ENCODE measurements at places on chromosomes 7 and 10.
A peak's percentile ranks its signal among the peaks of the same experiment; 100 is the strongest.

GRCh38 chr10:50635286-50635685 lies 11.5 kb upstream of the SGMS1 start:
- no peak for DNase-seq

DNA sequence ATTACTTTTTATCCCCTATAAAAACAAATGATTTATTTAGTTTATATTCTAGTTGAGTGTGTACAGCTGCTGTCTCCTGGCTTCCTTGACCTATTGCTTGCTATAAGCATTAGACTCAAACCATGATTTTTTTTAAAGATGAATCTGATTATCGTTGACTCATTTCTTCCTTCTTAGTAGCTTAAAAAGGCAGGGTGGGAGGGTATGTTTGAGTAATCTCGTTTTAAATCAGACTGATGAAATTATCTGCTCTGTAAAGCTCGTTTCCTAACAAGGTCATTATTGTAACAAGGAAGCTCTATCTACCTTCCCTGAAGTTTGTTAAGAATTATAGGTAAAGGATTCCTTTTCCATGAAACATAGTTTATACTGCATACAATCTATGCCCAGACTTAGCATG lies 276.3 kb upstream of the KCND2 start:
- no peak for DNase-seq

DNA sequence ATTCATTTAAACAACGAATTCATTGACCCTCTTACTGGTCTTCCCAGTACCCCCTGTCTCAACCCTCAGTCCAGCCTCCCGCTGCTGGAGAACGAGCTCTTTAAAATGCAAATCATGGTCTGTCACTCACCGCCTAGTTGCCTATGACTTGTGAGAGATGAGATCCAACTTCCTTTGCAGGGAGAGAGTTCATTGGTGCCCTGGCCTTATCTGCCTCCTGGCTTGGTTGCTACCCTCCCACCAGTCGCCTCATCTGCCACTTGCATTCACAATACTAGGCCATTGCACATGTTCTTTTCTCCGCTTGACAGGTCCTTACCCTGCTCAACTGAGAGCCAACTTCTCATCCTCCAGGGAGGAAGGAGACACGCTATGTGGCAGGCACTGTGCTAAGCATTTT lies 54.0 kb upstream of the MXI1 start:
- no peak for DNase-seq

DNA sequence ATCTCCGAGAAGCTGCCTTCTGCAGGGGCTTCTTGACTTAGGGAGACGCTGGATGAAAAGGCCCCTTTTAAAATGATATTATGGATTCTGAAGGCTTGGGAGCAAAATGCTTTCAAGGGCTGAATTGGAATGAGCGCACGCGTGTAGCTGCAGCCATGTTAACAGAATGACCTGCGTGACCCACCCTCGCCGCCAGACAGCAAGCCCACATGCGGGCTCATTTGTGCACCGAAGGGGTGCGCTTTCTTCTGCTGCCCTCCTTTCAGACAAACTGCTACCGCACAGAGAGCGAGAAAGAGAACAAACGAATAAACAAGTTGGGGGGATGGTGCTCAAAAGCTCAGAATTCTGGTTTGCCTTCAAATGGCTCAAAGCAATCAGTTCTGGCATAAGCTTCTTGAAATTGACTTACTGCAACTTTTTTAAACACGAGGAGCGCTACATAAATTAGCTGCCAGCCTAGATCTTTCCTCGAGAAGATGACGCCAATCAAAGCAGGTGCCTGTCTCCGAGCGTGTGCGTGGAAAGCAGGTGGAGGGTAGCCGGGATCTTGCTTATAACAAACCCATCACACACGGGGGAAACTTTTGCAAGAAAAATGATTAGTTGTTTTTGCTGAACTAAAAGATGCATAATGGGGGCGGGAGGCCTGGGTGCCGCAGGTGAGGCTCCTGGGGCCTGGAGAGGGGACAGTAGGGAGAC lies 268.4 kb downstream of the MAD1L1 start:
- DNase-seq: no peak

DNA sequence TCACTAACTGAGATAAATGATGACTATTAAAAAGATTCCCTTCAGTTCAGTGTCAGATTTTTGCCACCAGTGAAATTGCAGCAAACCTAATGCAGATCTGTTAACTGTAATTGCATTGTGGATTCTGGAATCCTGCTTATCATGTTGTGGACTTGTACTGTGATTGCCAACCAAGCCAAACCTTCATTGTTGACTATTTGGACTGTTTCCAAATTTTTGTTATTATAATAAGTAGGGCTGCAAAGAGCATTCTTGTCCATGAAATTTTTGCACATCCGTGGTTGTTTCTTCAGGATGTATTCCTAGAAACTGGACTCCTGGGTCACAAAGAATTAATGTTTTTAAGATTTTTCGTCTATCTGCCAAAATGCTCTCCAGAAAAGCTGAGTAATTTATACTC lies 281.6 kb upstream of the ZMIZ1 start:
- peak; percentile 3 for DNase-seq

All from NCI-H1105 (cell line).